ENCODE measurements at places on chromosomes 7 and 10.

- no peak for DNase-seq
These were observed 28.3 kb downstream of the MAD1L1 start for GRCh38 chr7:2204446-2204845.

- DNase-seq: no peak
These were observed 312.8 kb upstream of the NFE2L3 start for GRCh38 chr7:25839084-25839769.

DNA sequence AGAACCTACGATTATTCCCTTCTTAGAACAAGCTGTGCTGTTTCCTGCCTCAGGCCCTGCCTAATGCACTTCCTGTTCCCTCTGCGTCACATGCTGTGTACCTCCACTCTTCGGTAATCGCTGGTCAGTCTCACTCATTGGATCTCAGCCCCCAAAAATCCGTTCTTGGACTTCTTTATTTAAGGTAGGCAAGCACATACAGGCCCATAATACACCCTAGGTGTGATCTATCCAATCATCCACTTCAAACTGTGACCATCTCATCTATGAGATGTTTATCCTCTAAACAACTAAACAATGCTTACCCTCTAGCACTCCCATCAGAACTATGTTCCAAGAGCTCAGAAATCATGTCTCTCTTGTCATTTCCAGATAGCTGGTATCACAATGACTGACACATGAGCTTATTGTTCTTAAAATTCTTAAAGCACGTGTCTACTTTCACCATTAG, 83.9 kb downstream of the CADPS2 start:
- no peak for DNase-seq

DNA sequence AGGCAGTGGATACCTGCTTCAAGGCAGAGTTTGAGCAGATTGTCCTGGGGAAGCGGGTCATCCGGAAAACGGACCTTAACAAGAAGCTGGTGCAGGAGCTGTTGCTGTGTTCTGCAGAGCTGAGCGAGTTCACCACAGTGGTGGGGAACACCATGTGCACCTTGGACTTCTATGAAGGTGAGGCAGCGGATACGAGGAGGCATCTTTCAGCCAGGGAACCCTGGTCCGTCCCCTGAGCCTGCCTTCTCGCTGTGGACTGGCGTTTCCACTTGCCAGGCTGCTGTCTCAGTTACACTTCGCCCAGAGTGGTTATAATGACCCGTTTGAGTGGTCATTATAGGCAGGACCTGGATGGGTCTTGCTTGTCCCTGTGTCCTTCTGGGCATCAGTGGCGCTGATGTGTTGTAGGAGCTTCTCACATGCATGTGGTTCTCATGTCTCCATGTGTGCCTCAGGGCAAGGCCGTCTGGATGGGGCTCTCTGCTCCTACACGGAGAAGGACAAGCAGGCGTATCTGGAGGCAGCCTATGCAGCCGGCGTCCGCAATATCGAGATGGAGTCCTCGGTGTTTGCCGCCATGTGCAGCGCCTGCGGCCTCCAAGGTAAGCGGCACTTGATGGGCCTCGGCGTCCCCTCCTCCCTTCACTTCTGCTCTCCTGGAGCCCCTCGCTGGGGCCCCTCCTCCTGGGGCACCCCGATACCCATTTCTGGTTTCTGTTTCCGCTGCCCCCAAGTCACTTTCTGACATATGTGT, 18.0 kb downstream of the UPP1 start:
- DNase-seq: no peak

- no peak for DNase-seq
These were observed 681 bp upstream of the SPOCK2 start for GRCh38 chr10:72088889-72089575.

- no peak for DNase-seq
These were observed 48.3 kb downstream of the PFKP start for GRCh38 chr10:3115685-3116084.

DNA sequence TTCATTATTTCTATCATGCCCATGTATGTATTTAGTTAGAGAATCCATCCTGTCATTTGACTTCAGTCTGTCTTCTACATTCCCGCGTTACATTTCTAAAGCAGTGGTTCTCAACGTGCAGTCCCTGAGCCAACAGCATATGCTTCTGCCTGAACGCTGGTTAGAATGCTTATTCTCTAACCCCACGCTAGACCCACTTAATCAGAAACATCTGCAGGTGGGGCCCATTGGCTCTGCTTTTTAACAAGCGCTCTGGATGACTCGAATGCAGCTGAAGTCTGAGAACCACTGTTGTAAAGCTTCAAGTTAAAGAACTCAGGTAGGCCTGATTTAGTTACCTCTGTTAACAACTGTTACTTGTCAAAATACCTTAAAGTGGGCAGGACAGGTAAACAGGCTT, 38.2 kb downstream of the NEUROD6 start:
- DNase-seq: no peak

- DNase-seq: no peak
These were observed 5.9 kb upstream of the IFIT1B start for GRCh38 chr10:89371987-89372386.

GRCh38 chr7:137820677-137821420, 25.9 kb downstream of the DGKI start:
- DNase-seq: peak; percentile 75

GRCh38 chr10:11157292-11158076, 139.8 kb downstream of the CELF2 start:
- no peak for DNase-seq

DNA sequence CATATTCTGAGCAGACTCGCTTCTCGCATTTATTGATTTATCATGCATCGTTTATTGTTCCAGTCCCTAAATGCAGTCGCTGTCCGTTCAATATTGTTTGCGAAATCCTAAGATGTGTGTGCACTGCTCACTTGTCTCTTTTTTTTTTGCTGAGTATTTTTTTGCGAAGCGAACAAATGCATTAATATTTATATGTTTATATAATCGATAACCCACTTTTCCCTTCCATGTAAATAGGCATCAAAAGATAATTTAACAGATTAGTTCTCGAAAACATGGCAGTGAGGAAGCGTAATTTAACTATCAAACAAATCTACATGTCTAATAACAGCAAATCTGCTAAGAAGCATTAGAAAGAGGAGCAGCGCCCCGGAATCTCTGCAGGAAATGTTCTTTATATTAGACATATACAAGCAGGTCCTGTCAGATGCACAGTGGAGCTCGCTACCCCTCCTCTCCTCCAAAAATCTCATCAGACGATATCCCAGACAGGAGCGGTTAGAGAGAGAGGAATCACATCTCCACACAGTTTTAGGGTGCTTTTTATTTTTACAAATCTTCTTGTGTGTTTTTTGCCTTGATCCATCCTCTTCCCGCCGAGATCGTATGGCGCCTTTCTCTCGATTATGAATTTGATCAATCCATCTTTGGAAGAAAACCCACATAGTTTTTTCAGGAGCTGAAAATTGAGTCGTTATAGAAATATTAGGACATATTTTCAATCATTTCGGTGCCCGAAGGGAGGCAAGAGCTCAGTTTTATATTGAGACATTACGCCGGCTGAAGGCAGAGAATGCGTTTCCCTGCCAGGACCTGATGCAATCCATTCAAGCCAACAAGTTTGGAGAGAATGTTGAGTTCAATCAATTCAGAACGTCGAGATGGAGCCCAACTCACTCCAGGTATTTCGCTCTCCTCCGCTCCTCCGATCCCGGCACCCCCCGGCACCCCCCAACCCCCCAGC, at the start of gene ARID5B:
Gene ARID5B, plus strand, starts transcription at position 871 of the 964 bp plus-strand sequence. Its CDS starts 11 bp downstream, at position 882.
- DNase-seq: no peak

- DNase-seq: no peak
These were observed 54.6 kb downstream of the CPVL start for GRCh38 chr7:29091715-29092114.

DNA sequence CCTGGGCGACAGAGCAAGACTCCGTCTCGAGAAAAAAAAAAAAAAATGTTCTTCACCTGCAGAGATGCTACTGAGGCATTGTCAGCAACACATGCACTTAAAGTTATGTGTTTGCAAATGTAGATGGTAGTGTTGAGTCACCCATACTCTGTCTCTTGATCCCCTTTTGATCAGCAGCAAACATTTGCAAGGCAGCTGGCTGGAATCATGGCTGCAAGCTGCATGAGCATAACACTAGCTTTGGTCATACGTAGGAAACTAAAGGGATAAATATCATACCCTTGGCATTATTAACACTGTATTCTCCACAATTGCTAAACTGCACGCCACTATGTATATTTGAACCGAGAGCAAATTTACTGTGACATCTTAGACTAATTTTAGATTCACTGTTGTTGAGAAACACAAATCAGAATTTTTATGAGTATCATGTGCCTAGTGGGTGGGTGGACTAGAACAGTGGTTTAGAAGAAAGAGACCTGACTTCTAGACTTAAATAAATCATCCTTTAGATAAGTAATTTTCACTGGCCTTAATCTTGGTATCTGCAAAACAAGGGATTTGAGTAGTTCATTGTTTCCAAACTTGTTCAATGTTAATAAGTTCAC, 229.3 kb upstream of the MEOX2 start:
- DNase-seq: no peak

DNA sequence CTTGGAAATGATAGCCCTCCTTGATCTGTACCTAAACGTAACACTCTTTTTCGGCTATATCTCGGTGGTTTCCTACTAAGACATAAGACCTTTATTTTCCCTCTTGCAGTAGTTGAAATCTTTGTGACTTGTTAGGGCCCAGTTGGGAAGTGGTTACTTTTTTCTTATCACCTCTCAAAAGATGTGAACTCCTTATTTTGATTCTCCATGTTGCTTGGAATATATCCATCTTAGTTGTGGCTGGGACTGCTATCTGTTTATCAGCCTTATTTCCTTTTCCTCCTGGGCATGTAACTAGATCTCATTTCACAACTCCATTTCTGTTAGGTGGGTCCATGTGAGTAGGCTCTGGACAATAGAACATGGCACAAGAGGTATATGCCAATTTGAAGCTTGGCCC, 4.1 kb upstream of the CPED1 start:
- no peak for DNase-seq

- DNase-seq: no peak
These were observed 267.0 kb downstream of the FRMD4A start for GRCh38 chr10:14063531-14064285.

DNA sequence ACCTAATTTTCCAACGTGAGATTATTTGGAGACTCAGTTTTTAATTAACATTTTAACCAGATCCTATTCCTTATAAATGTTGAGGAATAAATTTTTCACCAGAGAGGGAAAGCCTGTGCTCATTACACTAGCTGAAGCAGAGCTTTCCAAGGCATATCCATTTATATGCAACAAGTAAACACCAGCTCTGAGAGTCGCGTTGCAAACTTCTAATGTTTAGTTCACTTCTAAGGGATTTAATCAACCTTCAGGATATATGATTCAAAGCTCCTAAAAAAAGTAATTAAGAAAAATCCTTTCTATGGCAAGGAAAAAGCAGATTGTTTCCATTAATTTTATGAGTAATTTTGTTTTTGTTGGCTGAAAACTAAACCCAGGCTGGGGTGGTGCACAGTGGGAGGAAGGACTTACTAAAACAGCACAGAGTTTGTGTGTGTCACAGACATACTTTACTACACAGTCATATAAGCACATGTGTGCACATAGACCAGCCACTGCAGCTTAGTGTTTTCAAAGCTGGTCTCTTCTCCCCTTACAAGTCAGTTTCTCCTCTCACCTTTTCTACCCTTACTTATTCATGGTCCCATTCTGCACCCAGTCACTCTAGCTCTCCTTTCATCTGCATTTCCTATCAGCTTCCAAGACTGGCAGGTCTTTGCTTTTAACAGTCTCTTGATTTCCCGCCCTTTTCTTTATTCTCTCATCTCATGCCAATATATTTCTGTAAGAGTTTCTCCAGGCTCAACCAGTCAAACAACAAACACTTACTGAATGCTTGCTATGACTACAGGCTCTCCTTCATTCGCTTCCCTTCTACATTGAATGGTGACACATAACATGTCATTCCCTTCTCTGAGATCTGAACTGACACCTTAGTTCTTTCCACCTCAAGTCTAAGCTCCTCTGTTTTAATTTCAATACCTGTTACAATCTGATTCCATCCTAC, 81.1 kb upstream of the FZD1 start:
- no peak for DNase-seq

GRCh38 chr7:99106821-99107241, 37.1 kb downstream of the SMURF1 start:
- no peak for DNase-seq

DNA sequence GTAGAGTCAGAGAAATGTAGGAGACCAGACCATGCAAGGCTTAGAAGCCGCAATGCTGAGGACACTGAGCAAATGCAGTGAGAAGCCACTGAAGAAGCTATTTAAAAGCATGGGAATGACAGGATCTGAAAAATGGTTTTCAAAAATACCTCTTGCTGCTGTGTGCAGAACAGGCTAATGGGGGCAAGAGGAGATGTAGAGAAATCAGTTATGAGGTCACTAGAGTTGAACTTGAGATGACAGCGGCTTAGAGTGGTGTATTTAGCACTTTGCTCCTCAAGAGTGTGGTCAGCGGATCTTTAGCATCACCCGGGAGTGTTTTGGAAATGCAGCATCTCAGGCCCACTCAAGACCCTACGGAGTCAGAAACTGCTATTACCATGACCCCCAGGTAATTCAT, 48.8 kb downstream of the KIAA1549 start:
- DNase-seq: no peak

DNA sequence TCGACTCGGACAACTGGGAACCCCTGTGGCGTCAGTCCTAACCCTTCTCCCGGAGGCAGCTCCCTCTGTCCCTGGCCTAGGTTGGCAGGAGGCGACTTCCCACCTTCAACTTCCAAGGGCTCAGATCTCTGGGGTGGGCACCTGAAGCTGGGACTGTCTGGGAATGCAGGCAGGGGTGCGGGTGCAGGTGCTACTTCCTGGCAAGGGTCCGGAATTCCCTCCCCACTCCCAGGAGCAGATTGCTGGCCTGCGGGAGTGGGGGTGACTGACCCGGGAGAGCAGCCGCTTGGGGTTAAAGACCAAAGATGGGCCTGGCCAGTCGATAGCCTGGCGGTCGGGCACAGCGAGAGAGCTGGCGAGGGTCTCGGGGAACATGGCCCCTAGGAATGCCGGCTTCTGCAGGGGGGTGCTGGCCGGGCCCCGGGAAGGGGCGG, 387 bp downstream of the EPHA1 start:
- no peak for DNase-seq

DNA sequence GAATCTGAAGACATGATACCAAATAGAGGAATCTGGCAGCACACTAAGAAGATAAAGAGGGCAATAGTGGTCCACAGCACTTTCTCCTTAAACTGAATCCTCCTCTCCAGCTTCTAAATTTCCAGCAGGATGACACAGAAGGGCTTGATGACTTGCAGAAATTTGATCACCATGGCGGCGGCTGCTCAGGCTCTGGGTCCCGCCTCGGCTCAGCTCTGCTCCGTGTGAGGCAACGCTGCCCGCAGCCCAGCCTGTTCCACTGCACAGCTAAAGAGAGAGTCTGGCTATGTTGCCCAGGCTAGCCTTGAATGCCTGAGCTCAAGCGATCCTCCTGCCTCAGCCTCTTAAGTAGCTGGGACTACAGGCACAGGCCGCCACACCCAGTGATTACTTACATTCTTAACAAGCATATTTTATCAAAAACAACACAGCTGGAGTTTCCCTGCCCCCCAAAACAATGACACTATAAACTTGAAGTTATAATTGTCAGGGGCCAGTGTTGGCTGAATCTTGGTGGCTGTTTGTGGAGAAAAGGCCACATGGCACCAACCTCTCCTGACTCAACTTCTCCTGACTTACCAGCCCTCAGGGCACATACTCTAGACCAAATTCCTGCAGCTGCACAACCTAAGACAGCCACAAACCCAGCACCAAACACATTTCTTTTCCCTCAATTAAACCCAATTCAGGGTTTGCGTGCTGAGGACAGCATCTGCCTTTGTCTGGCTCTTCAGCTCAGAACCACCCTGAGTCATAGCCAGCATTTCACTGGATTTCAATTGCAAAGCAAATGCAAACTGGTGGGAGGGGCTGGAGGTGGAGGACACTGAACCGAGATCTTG, 11.6 kb upstream of the TNPO3 start:
- DNase-seq: no peak

GRCh38 chr10:53598914-53599313, 826.3 kb upstream of the MBL2 start:
- DNase-seq: no peak

Measured in NCI-H446 (cell line).